CD4-positive, CD25-positive, alpha-beta regulatory T cell (primary cell): ENCODE measurements at places on chromosomes 3 and 15. TPM values are rescaled to one million over a fixed set of nuclear protein-coding genes. Genes with fewer than 3 reads are reported as not detected.

DNA sequence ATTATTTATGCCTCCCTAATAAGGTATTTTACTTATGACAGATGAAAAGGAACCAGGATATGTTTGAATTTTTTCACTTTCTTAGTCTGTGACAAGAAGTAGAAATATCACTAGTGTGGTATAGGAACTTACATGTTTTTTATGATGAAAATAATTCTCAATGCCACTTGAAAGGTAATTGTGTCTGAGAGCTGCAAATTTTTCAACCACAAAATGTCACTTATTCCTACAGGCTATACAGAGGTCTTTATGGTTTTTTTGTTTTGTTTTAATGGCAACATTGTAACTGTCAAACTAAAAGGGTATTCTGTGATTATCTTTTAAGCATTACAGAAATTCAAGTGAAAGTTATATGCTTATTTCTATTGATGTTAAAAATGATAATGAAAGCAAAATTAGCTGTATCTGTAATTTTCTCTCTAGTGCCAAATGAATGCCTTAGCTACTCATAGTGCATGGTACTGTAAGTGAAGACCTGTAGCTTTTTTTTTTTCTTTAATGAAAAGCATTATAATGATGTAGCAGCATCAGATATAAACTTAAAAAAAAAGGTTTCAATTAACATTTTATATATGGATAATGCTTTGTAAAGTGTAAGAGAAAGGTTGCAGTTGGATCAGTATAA, 14.7 kb downstream of the FEM1B start:
- H3K4me3 ChIP-seq: no peak overlapping the region
- no peak for DNase-seq
- no peak overlapping the region for H3K27ac ChIP-seq

DNA sequence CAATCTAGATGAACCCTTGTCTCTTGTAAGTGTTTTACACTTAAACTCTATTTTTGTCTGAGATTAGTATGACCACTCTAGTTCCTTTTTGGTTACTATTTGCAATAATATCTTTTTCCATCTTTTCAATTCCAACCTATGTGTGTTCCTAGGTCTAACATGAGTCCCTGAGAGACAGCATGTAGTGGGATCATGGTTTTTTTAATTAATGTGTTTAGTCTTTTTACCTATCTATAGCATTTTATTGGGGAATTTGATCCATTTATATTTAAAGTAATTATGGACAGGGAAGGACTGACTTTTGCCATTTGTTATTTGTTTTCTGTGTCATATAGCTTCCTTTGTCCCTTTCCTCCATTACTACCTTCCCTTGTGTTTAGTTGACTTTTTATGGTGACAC, 21.7 kb downstream of the TNFSF10 start:
- H3K4me1 ChIP-seq: no peaks in the 10 kb centered on the region
- no peaks in the 10 kb centered on the region for H3K27me3 ChIP-seq
- H3K36me3 ChIP-seq: peaks cover 17% of the 10 kb centered on the region
- H3K27ac ChIP-seq: no peak overlapping the region

The ZNF280D gene
- polyA plus RNA-seq: 8.8 TPM

- no peaks in the 10 kb centered on the region for H3K4me1 ChIP-seq
- no peak overlapping the region for H3K4me3 ChIP-seq
- no peaks in the 10 kb centered on the region for H3K36me3 ChIP-seq
- no peaks in the 10 kb centered on the region for H3K27me3 ChIP-seq
- H3K27ac ChIP-seq: no peak overlapping the region
- no peak for DNase-seq
These were observed 31.1 kb upstream of the UBE2E2 start for GRCh38 chr3:23172059-23172458.

GRCh38 chr3:184716622-184717398, 4.9 kb upstream of the MAGEF1 start:
- H3K36me3 ChIP-seq: no peaks in the 10 kb centered on the region
- no peak overlapping the region for H3K4me3 ChIP-seq
- H3K27me3 ChIP-seq: no peaks in the 10 kb centered on the region
- no peak for DNase-seq
- H3K4me1 ChIP-seq: peaks cover 6% of the 10 kb centered on the region

- no peaks in the 10 kb centered on the region for H3K36me3 ChIP-seq
- no peak overlapping the region for H3K4me3 ChIP-seq
- no peak for DNase-seq
- no peak overlapping the region for H3K27ac ChIP-seq
- H3K27me3 ChIP-seq: no peaks in the 10 kb centered on the region
- peaks cover 19% of the 10 kb centered on the region for H3K4me1 ChIP-seq
These were observed 40.5 kb downstream of the NGRN start for GRCh38 chr15:90305932-90306331.

DNA sequence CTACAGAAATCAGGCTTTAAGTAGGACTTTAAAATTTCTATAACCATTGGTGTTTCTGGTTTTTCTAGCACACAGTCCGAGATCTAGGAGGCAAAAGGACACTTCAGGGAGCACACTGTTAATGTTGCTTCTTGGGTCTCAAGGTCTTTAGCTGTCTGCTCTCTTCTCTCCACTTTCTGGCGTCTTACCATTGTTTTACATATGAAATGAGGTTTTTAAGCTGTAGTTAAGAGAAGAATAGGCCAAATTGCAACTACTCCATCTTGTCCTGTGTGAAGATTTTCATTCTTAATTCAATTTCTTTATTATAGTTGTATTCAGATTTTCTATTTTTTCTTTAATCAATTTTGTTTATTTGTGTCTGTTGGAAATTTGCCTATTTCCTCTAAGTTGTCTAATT, 151.4 kb downstream of the WNT7A start:
- no peak overlapping the region for H3K27ac ChIP-seq
- H3K4me3 ChIP-seq: no peak overlapping the region
- no peaks in the 10 kb centered on the region for H3K27me3 ChIP-seq
- no peak for DNase-seq
- no peaks in the 10 kb centered on the region for H3K4me1 ChIP-seq

The CHRNB4 gene
- polyA plus RNA-seq: not detected

The PPP1R14D gene
- not detected for polyA plus RNA-seq

- no peak overlapping the region for H3K4me3 ChIP-seq
- H3K4me1 ChIP-seq: no peaks in the 10 kb centered on the region
- DNase-seq: no peak
- H3K27ac ChIP-seq: no peak overlapping the region
These were observed 50.6 kb downstream of the KY start for GRCh38 chr3:134600206-134600605.

DNA sequence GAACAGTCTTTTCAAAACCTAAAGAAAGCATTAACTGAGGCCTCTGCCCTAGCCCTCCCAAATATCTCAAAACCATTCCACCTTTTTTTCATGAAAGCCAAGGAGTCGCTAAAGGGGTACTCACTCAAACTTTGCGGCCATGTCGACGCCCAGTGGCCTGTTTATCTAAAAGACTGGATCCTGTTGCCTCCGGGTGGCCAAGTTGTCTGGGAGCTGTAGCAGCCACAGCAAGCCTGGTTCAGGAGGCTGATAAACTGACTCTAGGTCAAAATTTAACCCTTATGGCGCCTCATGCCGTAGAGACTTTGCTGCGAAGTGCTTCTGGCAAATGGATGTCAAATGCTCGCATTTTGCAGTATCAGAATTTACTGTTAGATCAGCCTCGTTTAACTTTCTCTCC, 39.5 kb downstream of the ZBTB11 start:
- no peak for DNase-seq
- no peak overlapping the region for H3K27ac ChIP-seq
- no peaks in the 10 kb centered on the region for H3K36me3 ChIP-seq
- no peaks in the 10 kb centered on the region for H3K4me1 ChIP-seq
- no peak overlapping the region for H3K4me3 ChIP-seq

DNA sequence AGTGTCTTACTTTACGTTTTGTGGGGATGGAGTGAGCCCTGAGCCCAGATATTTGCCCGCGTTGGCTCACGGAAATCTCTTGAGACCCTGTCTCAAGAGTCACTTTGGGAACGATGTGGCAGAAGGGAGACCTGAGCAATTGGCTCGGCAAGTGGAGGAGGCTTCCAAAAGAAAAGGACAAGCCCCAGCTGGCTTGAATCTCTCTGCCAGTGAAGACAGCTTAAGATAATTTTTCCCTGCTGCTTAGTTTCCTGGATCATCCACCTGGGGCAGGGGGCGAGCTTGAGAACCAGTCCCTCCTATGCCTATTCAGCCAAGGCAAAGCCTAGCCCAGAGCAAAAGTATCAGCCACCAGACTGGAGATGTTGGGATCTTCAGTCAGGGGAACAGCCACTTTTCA, 708 bp downstream of the SEC22A start:
- H3K27me3 ChIP-seq: no peaks in the 10 kb centered on the region
- no peak for DNase-seq
- H3K4me1 ChIP-seq: peaks cover 12% of the 10 kb centered on the region
- no peaks in the 10 kb centered on the region for H3K36me3 ChIP-seq
